ENCODE measurements at places on chromosomes 1 and 21.

- no peak for DNase-seq
These were observed 361.0 kb downstream of the ADGRL2 start for GRCh38 chr1:82161700-82162141.

- DNase-seq, result no peak
These were observed 773 bp downstream of the CHD1L start for GRCh38 chr1:147243228-147243685.

DNA sequence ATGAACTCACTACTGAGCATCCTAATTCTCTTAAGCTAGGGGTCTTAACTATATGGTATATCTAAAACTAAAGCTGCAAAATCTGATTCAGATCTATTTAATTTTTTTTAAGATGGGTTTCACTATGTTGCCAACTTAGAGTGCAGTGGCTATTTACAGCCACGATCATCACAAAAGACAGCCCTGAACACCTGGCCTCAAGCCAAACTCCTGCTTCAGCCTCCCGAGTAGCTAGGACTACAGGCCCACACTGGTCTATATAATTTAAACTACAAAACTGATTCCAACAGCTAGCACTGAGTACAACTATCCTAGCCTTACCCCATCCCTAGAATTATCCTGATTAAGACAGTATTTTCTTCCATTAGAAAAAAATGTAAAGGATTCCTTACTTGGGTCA is 37.1 kb downstream of the EIF4G3 start:
- no peak for DNase-seq

DNA sequence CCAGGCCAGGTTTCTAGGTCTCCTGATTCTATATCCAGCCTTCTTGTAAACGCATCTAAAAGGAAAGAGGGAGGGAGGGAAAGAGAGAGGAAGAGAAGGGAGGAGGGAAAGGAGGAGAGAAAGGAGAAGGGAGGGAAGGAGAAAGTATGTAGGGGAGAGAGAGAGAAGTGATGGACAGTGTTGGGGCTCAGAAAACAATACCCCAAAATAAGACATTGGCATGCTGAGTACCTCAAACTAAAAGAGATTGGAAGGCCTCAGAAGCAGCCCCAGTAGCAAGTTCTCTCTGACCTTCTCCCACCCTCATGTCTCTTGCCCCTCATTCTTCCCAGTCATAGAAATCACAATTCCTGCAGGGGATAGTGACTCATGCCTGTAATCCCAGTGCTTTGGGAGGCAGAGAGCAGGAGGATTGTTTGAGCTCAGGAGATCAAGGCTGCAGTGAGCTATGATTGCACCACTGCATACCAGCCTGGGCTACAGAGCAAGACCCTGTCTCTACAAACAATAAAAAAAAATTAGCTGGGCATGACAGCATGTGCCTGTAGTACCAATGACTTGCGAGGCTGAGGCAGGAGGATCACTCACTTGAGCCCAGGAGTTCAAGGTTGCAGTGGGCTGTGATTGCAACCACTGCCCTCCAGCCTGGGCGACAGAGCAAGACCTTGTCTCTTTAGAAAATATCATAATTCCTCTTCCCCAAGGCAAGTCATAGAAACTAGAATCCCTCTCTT is 51.2 kb downstream of the DNTTIP2 start:
- no peak for DNase-seq

GRCh38 chr1:1629430-1630190 is 2.4 kb upstream of the MMP23B start:
- no peak for DNase-seq

- no peak for DNase-seq
These were observed 42.5 kb downstream of the RYR2 start for GRCh38 chr1:237084341-237085077.

DNA sequence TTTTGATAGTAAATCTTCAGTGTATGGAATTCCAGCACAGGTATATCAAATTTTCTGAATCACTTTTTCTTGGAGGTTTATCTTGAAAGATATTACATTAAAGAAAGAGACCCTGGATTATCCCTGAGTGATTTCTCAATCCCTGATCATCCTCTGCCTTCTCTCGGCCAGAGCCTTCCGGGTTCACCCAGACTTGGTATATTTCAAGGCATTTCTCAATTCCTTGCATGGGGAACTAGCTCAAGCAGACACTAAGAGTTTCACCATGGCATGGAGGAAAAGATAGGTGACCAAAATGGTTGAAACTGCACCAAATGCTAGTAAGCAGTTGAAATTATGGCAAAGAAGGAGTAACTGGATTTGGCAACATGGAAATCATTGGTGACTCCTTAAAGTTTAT is 5.7 kb downstream of the VAMP4 start:
- DNase-seq, result no peak

GRCh38 chr1:69861641-69862040 is 293.9 kb downstream of the LRRC7 start:
- DNase-seq, result no peak

DNA sequence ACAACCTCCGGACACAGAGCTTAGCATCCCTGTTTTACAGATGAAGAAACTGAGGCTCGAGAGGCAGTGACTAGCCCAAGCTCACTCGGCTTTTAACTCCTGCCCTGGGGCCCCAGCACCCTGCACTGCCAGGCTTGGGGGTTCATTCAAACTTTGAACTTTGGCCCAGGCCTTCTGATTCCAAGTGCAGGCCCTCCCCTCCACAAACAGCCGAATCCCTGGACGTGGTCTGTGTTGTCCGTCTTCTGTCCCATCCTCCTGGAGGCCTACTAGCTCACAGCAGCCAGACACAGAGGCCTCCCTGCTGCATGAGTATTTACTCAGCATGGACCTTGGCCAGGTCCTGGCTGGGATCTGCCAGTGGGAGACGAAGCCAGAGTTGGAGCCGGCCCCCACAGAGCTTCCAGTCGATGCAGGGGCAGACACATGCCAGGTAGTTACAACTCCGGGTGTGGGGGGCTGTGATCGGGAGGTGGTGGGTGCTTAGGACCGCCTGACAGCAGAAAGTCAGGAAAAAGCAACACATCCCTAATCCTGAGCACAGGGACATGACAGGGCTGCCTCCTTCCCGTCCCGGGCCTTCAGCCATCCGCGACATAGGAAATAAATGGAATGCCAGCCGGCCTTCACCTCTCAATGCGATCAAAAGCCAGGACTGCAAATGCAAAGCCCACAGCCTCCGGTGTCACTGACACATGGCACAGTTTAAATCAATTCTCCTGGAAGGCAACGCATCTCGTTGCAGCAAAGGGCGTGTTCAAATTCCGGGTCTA is 7.4 kb downstream of the IFFO2 start:
- no peak for DNase-seq

- no peak for DNase-seq
These were observed 38.8 kb downstream of the TBX15 start for GRCh38 chr1:118949315-118949714.

GRCh38 chr1:221765527-221765926 is 23.6 kb upstream of the DUSP10 start:
- no peak for DNase-seq

DNA sequence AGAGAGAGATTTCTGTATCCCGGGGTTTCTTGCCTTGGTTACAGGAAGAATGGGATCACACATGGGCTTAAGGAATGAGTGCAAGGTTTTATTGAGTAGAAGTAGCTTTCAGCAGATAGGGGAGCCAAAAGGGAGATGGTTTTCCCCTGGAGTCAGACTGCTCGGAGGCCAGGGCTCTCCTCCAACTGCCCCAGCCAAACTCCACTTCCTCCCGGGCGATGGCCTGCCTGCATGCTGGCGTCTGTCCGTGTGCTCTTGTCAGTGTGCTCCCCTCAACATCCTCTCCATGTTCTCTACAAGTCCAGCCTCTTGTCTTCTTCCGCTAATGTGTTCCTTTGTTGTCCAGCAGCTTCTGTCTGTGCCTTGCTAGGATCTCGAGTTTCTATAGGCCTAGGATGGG is 421.3 kb upstream of the ADGRL2 start:
- DNase-seq, result no peak

DNA sequence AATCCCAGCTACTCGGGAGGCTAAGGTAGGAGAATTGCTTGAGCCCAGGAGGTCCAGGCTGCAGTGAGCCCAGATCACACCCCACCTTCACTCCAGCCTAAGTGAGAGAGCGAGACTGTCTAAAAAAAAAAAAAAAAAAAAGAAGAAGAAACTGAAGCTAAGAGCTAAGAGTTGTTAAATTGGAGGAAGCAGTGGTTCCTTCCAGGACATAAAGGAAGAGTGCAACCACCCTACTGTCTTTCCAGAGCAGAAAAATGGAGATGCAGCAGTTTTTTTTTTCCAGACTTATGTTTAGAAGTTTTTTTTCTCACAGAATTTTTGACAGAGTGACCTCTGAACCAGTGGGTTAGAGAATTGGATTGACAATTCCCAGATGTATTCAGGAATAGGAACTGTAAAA is 88.7 kb downstream of the HLX start:
- DNase-seq, result no peak

- no peak for DNase-seq
These were observed 305.4 kb downstream of the DISC1 start for GRCh38 chr1:231931846-231932454.

DNA sequence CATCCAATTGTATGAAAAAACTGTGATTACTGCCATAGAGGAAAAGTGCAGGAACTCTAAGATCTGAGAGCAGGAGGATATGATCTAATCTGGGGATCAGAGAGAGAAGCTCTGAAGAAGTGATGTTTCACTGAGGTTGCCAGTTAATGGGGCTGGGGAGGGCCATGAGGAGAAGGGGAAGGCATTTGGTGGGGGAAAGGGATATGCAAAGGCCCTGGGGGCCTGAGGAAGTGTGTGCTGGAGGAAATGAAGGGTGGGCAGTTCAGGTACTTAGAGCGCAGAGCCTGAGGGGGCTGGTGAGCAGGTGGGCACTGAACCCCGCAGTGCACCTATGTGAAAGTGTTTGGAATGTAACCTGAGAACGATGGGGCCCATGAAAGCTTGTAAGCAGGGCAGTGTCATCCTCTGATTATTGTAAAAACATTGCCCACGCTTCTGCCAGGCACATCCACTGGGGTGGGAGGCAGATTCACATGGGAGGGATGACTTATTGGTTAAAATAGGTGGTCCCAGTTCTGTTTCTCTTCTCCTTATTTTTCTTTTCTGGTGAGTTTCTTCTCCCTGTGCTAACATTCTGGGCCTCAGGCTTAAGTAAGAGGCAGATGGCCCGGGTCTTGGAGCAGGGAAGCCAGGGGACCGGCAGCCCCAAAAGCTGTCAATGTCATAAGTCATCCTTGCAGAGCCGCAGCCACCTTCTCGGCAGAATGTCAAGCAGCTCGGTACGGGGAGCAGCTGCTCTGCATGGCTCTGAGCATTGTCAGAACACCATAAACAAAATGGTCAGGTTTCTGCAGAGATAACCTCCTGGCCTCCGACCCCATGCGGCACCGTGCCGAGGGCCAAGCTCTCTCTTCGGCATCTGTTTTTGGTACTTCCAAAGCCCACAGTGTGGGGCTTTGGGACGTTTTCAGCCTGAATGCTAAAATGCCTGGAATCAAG is 492.0 kb upstream of the VAMP3 start:
- DNase-seq, result no peak

DNA sequence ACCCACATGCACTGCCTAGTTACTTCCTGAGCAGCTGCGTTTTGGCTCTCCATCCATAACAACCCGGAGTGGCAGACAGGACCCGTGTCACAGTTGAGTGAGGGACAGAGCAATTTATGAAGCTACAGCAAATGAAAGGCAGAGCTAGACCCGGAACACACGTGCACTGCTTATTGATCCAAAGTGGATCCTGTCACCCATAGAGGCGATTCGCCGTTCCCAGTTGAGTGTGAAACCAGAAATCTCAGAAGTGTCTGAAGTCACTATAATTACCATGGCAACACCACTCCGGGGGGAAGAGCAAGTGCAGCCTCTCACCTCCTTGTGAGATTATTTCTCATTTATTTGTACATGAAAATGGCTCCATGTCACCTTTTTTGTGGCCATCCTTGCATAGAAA is 365.2 kb downstream of the DSCAM start:
- no peak for DNase-seq

DNA sequence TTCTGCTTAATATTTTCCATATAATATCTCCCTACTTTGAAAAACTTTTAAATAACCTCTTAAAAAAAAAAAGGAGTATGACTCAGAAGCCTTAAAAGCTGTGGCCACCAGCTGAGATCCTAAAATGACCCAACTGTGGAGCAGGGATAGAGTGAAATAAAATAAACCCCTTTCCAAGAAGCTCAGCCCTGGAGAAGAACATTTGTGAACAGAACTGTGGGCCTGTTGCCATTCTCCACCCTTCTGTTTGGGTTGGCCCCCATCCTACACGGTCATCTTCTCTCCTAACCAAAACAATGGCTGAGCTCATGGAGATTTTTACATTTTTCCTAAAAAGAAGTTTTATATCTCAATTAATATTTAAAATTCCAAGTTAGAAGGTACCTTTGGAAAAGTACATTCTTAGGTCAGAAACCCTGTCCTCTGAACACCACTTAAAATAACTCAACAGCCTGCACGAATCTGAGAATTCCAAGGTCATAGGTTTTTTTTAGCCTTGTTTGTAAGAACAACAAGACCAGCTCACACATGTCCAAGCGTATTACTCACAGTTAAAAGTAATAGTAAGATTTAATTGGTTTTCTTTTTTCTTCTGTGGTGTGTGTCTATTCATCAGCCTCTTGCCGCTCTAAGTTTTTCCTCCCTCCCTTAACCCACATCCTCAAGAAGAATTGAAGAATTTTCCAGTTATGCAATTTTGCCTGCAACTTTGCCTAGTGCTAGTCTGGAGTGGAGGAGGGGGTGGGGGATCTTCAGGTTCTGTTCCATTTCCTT is 107.7 kb upstream of the ERRFI1 start:
- no peak for DNase-seq

DNA sequence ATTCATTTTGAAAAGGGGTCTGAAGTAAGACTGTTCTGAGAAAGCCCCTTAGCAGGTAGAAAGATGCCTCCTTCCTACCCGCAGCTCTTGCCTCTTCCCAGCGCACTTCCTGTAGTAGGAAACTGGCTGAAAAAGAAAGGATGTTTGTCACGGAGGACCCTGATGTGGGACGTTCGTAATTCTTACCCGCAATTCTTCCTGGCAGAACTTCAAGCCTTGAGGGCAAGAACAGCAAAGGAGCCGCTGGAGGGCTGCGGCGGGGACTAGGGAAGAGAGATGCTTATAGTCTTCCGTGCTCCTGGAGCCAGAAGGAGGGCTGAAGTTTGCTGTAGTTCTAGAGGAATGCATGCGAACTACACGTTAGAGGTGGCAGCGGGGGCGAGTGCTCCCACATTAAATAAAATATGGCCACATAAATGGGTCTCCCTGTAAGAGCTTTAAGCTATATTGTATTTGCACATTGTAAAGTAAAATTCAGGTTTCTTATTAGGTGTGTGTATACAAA is 6.3 kb downstream of the C1orf53 start:
- no peak for DNase-seq

- DNase-seq, result no peak
These were observed 2.6 kb downstream of the TNFRSF9 start for GRCh38 chr1:7938070-7938469.

All from stimulated activated CD4-positive, alpha-beta T cell treated with anti-CD3 and anti-CD28 coated beads, Interleukin-1b, Interleukin-23, amount 100 ng/mL, for 1 hour (primary cell).